Putamen (tissue), 1 donor: ENCODE measurements at places on chromosomes 2 and 18.

DNA sequence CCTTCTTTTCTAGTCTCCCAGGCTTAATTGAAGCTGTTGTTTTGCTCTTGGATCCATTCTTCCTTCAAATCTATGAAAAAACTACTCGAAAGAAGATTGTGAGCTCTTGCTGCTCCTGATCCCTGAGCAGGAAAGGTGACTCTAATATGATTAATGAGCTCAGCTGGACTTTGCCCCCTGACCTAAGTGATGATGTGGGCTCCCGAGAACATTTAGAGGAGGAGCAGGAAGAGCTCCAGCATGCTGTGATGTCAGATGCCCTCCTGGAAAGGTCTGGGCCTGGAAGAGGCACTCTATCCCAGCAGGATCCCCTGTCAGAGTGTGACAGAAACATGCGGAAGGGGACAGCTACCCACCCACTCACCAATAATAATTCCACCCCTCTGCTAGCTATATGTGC, 117.9 kb upstream of the PELI1 start:
- no peak for DNase-seq

GRCh38 chr2:179579800-179580199, 281.6 kb downstream of the ZNF385B start:
- DNase-seq = no peak

DNA sequence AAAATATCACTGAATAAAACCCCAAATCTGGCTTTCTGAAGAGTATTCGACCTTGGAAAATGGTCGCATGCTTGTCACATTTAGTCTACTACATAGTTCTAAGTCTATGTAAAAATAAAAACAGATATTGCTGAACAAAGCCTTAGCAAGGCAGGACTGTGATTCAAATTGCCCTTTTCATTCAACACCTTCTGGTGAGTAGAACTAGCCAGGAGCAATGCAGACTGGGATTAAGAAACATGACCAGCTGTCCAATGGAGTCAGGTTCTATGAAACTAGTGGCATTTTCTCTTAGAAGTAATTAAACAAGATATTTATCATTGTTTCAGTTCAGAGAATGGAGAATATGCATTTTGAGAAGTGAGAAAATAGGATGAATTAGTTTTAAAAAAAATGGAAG, 1260.5 kb upstream of the ACVR2A start:
- DNase-seq = no peak

GRCh38 chr2:68993660-68994059, 19.2 kb downstream of the GKN1 start:
- no peak for DNase-seq

- no peak for DNase-seq
These were observed 297.1 kb downstream of the AGPS start for GRCh38 chr2:177689623-177690022.

- DNase-seq = no peak
These were observed 153.1 kb downstream of the INO80D start for GRCh38 chr2:205932861-205933260.

- no peak for DNase-seq
These were observed 68.9 kb upstream of the CELF4 start for GRCh38 chr18:37634516-37634915.

- no peak for DNase-seq
These were observed 69.3 kb downstream of the TMEM247 start for GRCh38 chr2:46548521-46549144.

DNA sequence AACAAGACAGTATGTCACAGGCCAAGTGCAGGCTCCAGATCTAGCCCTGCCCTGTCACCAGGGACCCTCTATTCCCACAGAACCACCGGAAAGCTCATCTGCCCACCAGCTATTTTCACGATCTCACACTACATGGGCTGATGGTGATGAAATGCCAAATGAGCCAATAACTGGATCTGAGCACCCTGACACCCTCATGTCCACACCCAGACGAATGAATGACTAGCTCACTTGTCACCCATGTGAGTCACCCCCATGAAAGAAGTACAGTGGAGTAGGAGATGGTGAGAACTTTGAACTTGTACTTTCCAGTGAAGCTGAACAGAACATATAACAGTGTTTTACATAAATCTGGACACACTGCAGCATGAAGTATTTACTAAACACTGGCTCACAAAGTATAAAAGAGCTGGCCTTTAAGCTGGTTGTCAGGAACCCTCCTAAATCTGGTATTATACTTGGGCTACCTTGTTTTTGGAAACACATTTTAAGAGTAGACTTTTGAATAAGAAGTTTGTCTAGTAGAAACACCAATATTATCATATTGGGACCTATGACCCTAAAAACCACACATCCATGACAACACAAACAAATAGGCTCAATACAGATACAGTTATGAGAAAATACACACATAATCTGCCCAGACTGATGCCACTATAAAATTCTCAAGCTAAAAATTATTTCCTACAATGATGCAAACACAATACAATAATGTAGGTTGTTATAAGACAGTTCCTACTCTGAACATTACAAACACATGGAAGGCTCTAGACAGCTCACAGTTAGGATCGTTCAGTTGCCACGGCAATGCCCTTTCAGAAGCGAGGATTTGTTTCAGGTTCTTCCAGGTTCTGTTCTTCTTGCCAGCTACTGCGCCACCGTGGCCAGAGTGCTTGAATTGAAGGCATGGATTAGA, 19.0 kb downstream of the INO80C start:
- DNase-seq = peak; percentile 36

DNA sequence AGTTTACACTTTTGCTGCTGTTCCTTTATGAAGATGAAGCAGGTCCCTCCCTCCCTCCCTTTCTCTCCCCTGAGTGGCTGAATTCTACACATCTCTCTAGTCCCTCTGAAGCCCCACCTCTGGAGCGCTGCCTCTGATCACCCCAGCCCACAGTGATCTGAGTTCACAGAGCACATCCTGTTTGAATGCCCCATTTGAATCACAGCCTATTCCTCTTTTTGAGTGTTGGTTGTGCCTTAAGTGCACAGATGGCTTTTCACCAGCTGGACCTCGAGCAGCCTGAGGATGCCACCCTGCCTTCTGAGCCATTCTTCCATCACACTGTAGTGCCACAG, 87.1 kb downstream of the ITGB1BP1 start:
- DNase-seq = no peak

DNA sequence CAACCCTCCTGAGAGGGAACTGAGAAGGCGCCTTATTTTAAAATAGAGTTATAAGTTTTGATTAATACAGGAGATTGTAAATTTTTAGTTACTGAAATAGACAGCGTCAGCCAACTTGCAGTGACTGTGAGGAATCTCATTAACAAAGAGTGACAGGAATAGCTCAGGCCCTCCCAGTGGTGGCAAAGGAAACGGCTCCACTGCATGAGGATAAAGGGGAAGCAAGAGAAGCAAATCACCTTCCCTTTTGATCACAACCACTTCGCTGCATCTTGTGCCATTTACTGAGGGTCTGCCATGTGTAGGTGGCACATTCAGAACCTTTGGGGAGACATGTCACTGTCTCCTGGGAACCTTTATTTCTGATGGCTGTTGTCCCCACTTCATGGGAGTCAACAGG, 612.4 kb upstream of the RAB6C start:
- DNase-seq = no peak

- DNase-seq = no peak
These were observed 40.6 kb downstream of the CAPN13 start for GRCh38 chr2:30766666-30767065.

DNA sequence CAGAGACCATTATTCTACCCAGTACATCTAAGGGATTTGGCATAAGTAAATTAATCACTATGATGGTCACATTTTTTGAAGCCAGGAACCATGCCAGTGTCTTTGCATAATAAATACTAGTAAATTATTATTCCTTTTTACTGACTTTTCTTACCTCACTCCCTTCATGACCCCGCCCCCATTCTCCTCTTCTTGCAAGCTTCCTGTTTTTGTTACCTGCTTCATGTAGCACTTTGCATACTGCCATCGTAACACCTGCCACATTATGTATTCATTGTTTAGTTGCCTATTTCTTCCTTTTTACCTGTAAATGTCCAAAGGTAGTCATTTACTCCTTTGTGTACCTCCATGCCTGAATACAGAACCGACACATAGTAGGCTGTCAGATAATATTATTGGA, 309.5 kb downstream of the KIAA1328 start:
- DNase-seq = no peak

DNA sequence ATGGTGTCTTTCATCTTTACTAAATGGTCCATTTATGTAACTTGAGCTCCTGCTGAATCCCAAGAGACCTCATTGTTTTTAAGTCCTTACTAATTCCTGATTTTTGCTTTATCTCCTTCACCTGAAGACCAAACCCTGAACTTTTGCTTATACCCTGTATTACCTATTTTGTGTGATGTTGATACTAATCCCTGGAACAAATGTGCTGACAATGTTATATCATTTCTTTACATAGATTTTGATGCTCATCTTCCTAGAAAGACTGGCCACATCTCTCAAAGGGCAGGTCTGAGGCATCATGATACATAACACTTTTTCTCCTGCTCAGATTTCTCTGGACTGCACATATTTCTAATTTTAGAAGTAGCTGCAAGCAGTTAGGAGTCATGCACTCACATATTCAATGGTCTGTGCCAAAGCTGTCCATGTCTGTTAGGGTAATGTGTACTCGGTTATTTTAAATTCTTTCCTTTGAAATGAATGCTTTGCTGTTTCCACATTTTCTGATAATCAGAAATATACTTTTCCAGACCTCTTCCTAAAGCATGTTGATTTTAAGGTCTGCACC, 427.9 kb upstream of the HNRNPA3 start:
- no peak for DNase-seq

- no peak for DNase-seq
These were observed 381.2 kb downstream of the MBD2 start for GRCh38 chr18:53843113-53843760.

DNA sequence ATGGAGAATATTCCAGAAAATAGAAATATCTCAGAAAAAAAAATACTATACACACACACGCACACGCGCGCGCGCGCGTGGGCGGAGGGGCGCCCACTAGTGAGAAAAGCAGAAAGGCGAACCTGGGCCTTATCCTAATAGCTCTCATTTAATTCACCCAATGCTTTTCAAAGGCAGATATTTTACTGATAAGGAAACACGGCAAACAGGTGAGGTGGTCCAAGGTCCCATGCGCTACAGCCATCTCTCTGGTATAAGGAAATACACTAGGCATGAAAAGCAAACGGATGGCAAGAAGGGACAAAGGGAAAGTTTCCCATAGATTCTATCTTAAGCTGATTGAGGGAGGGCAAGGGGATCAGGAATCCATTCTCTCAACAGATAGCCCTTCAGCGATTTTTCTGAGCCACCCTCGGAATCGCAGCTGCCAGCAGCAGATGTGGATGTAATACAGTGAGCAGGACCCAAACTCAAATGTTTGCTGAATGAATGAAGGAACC, 136.7 kb downstream of the TMEM247 start:
- peak; percentile 47 for DNase-seq

GRCh38 chr2:14700753-14701152, 68.2 kb downstream of the LRATD1 start:
- DNase-seq = no peak

DNA sequence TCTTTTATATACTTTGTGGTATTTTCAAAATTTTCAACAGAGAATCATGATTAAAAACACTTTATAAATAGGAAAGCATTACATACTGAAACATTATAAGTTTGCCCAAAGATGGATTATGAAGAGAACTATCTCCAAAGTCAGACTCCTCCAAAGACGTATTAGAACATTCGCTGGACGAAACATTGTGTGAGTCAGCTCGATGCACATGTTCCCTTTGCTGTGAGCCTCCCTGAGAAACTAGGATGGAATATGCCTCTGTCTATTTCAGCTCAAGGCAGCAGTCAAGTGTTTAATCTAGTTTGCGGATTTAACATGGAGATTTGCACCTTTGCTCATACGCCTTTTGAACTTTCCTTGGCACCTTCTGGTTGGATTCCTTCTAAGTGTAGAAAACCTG, 92.2 kb upstream of the NCKAP5 start:
- DNase-seq = no peak

GRCh38 chr2:98253461-98254070, 92.7 kb upstream of the CNGA3 start:
- no peak for DNase-seq

- DNase-seq = no peak
These were observed 30.1 kb downstream of the EFR3B start for GRCh38 chr2:25071966-25072365.

DNA sequence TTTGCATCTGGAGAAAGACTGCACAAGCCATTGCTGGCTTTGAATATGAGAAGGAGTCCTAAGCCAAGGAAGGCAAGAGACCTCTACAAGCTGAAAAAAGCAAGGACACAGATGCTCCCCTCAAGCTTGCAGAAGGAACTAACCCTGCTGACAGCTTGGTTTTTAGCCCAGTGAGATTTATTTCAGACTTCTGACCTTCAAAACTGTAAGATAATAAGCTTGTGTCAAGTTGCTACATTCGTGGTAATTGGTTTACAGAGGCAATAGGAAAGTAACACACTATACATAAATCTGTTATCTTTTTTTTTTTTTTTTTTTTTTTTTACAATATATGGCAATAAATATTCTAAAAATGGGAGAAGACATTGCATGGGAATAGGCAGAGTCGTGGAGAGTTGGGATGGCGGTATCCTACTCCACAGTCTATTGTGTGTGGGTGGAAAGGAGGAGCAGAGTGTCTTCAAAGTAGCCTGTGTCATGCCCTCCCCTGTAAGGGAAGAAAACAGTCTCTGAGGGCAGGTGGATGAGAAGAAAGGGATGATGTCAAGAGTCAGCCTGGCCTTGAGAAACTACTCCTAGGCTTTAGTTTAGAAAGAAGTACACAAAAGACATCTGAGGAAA, 196.9 kb downstream of the THSD7B start:
- no peak for DNase-seq

DNA sequence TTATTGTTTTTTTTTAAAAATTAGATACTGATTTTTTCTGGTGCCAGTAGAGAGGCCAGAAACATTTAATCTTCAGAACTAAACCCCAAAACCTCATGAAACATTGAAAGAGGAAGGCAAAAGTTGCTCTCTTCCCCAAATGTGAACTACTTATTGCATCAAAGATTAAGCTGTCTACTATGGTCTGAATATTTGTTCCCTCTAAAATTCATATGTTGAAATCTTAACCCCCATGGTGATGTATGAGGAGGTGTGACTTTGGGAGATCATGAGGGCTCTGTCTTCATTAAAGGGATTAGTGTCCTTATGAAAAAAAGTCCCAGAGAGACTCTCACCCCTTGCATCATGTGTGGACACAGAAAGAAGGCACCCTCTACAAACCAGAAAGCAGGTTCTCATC, 28.2 kb upstream of the SLC8A1 start:
- DNase-seq = no peak

DNA sequence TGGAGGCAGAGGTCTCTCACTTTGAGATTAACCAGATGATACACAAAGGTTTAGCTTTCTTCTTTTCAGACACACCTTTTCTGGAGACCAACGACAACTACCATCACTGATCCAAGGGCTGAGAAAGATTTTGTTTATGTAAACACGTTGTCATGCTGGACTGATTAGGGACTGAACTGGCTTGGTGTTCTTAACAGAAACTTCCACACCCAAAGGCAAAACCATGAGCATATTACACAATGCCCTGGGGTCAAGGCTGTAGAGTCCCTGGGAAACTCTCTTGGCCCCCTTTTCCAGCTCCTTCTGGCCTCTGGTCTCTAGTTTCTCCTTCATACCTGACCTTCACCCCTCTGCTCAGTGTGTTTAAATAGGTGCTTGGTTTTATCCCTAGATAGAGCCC, 447.0 kb upstream of the TCF4 start:
- DNase-seq = no peak

GRCh38 chr2:15725101-15725781, 133.6 kb downstream of the DDX1 start:
- DNase-seq = no peak
